ENCODE measurements at places on chromosomes 3 and 15. TPM values are rescaled to one million over a fixed set of nuclear protein-coding genes. Genes with fewer than 3 reads are reported as not detected.
A peak's percentile ranks its signal among the peaks of the same experiment; 100 is the strongest.

DNA sequence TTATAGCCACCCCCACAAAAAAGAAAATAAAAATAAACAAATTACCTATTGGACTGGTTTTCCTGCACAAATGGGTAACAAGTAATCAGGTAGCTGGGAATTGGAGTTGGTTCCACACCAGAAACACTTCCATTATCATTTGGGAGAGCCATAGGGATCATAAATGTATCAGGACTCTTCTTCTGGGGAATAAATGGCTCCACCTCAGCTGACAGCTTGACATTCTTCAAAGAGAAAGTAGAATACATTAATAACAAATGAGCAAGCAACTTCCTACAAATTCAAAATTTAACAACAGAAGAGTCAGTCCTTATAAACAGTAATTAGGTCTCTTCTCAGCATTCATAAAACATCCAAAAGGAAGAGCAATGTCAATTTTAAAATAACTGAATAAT is 8.7 kb downstream of the SECISBP2L start:
- ATAC-seq: no peak

The AADACL2 gene
- not detected for total RNA-seq

DNA sequence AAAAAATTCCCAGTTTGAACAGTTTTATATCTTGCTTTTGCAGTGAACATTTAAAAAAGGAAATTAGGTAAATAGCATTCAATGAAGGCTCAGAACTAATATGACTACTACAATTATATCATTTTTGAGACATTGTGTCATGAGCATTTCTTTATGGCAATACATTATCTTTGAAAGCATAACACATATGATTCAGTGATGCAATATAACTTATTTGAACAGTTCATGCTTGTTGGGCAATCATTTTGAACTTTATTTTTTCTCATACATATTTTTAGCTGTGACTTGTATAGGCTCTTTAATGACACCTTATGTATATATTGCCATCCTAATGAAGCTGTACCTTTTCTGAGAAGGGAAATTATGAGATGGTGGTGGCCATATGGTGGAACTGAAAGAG is 828.6 kb upstream of the NR2F2 start:
- no peak for ATAC-seq

DNA sequence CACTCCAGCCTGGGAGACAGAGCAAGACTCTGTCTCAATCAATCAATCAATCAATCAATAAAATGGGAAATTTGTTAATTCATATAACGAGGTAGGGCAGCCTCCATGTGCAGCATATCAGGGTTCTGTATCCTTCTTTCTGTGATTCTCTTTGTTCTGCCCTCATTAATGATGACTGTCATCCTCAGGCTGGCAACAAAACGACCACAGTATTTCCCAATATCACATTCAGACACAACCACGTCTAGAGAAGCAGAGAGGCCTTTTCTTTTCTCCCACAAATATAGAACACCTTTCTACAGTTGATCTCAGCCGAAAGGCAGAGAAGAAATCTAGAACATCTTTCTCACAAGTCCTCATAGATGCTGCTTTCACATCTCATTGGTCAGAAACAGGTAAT is 11.2 kb downstream of the CEP19 start:
- ATAC-seq: no peak

DNA sequence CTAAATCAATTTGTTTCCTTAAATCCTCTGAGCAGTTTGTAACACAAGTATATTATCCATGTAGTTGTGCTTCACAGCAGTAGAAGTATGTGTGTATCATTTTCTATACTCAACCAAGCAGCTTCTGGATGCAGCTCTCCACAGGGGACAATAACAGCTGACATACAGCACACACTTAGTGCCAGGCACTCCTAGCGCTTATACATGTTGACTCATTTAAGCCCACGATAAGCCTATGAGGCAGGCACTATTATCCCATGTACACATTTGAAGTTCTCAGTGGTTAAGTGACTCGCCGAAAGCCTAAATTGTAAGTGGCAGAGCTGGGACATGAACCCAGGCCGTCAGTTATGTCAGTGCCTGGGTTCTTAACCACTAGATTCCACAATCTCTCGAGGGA is 20.3 kb upstream of the LPP start:
- peak; percentile 90 for ATAC-seq

The PLAAT1 gene
- 7.4 TPM for total RNA-seq

The GOLGA8R gene
- total RNA-seq: 1.8 TPM

- ATAC-seq: no peak
Observed at GRCh38 chr15:94029495-94029894, 201.9 kb upstream of the MCTP2 start.

The ACOX2 gene
- total RNA-seq: 14.3 TPM

The CCR3 gene
- not detected for total RNA-seq

GRCh38 chr3:63128380-63128779 is 149.7 kb upstream of the SYNPR start:
- ATAC-seq: no peak

The SKOR1 gene
- 0.08 TPM for total RNA-seq

DNA sequence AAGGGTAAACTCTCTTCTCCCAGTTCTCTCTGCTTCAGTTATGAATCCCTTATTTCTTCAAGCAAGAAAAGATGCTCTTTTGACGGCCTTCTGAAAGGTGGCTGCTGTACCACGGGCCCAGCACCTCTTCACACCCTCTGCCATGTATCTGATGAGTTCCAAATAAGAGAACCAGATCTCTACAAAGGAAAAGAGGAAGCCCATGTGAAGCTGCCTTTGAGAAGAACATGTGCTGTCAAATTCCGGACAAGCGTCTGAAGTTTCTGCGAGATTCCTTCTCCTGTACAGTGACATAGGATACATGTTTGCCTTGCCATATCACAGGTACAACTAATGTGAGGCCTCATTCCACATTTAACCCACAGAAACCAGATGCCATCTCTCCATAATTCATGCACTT is 59.2 kb downstream of the SH3BP5 start:
- ATAC-seq: no peak

- peak; percentile 74 for ATAC-seq
Observed at GRCh38 chr3:50519471-50520089, 16.1 kb upstream of the CACNA2D2 start.

GRCh38 chr3:79351699-79352098 is 416.1 kb downstream of the ROBO1 start:
- peak; percentile 86 for ATAC-seq

The ZNF80 gene
- total RNA-seq: not detected

DNA sequence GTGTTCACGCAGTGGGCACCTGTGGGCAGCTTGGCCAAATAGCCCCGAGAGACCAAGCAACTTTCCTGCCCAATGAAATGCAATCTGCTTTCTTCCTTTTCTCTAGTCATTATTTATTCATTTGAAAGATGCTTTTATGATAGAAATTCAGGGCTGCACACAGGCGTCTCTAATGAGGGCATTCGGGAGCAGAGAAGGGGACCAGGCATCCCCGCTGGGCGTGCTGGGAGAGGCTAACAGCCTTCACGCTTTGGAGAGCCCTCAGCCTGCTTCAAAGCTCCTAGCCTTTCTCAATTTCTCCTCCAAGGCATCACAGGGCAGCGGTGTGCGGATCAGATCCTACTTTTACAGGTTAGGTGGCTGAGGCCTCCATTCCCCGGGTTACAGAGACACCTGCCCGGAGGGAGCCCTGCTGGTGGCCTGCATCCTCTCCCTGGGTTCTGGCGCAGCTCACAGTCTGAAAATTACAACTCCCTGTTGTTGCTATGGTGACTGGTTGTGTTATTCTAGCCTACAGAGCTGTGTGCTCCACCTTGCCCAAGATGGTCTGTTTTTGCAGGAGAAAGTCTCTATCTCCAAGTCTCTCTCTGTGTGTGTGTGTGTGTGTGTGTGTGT is 21.8 kb upstream of the KLF13 start:
- ATAC-seq: no peak

The CDCP1 gene
- 85.6 TPM for total RNA-seq

DNA sequence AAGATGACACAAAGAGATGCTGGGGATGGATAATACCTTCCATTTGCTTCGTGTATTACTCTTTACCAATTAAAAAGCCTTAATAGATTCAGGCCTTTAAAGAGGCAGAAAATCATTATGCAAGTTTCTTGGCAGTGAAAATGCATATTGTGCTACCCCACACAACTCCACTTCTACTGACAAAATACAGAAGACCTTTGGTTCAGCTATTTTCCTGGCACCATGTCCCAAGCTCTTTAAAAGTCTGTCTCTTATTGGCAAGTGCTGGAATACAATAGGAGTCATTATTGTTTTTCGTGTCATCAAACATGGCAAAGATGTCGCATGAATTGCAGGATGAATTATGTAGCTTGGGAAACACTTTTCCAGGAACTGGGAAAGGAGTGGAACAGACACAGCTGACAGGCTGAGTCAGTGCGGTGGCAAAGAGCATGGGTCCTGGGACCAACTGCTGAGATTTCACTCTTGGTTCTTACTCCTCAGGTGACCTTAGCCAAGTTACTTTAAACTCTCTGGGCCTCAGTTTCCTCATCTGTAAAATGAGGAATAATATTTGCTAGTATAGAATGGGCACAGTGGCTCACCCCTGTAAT is 5.5 kb upstream of the TSPAN3 start:
- ATAC-seq: no peak

DNA sequence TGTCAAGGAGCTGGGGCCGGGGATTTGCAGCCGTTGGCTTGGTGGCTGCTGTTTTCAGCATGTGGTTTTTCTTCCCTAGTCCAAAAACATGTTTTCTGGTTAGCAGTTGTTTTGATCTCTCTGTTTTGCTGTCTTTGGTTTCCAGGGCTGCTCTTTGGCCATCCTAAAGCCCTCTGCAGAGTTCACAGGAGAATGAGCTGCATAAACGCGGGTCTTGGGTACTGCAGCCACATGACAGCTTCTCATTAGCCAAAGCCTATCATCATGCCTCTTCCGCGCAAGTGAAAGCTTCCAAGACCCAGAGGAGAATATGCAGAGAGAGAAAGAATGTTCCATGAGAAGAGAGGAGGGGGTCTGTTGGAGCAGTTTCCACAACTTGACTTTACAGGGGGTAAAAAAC is 138.5 kb downstream of the NTRK3 start:
- no peak for ATAC-seq

DNA sequence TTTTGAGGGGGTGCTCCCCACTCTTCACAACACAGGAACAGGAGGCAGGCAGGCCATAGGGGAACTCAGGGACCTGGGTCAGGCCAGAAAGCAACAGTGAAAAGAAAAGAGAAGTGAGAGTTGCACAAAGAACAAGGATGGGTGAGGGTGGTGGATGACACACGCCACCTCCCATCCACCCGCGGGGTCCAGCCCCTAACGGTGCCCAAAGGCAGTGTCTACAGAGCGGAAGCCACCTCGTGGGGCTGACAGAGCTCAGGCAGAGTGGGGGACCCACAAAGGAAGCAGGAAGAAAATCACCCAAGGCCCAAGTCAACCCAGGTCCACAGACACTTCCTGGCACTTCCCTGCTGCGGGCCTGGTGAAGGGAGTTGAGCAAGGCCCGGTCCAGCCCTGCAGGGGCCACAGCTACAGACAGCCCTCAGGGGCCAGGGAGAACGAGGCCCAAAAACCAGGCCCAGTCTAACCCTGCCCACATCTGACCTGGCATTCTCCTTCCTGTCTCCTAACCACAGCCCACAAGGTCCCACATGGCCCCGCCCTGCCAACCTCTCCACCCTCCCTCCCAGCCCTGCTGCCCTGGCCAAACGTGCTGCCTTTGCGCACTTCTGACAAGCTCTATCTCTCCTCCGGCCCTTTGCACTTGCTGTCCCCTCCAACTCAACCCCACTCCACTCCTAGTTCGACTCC is 5.9 kb downstream of the NUP210 start:
- peak; percentile 79 for ATAC-seq

DNA sequence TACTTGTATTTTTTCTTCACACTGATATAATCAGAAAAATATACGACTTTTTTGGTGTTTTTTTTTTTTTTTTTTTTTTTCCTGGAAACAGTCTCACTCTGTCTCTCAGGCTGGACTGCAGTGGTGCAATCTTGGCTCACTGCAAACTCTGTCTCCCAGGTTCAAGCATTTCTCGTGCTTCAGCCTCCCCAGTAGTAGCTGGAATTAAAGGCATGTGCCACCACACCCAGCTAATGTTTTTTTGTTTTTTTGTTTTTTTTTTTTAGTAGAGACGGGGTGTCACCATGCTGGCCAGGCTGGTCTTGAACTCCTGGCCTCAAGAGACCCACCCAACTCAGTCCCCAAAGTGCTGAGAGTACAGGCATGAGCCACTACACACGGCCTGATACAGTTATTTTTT is 20.8 kb upstream of the DNAAF4 start:
- no peak for ATAC-seq

DNA sequence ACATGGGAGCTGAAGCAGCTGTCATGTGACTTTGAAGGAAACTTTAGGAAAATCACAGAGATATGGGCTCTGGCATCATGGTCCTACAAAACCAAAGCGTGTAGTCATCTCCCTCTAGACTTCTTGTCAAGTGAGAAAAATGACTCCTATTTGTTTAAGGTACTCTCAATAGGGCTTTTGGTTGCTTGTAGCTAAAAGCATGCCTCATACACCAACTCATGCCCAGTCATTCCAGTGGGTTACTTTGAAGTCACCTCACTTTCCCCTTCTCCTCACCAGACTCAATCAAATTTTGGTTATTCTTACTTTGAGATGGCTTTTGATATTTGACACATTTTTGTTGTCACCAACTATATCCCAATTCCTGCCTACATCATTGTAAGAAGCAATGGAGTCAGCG is 81.6 kb downstream of the BOC start:
- ATAC-seq: no peak

DNA sequence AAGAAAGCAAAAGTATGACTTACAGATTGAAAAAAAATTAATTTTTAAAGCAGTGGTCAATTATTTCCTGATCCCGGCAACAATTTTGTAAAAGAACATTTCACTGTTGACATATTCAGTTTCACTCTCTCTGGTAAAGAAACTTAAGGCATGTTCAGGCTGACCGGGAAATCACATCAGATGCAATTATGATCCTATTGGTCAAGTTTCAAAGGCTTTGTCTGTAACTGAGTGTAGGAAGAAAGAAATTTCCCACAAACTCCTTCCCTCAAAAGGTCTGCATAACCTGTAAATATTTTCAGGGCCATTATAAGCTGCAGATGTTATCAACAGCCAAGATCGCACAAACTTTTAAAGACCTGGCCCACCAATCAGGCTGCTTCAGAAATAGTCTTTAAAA is 205.4 kb upstream of the IGF1R start:
- no peak for ATAC-seq

GRCh38 chr15:67091071-67091979 is 25.9 kb downstream of the SMAD3 start:
- ATAC-seq: peak; percentile 76

DNA sequence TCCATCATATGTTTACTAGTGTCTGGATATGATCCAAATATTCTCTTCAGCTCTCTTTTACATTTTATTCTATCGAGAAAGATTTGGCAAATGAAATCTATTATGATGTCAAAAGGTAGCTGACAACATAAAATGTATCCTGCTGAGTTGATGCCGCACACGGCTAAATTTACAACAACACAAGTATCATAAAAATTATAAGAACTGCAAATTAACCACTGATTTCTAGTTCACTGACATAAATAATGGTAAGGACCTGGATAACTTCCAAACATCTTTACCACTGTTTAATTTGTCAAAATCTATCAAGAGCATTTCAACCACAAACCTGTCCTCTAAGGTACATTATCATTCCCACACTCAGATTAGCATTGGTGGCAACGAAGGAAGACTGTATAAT is 244.5 kb downstream of the FOXP1 start:
- ATAC-seq: no peak

DNA sequence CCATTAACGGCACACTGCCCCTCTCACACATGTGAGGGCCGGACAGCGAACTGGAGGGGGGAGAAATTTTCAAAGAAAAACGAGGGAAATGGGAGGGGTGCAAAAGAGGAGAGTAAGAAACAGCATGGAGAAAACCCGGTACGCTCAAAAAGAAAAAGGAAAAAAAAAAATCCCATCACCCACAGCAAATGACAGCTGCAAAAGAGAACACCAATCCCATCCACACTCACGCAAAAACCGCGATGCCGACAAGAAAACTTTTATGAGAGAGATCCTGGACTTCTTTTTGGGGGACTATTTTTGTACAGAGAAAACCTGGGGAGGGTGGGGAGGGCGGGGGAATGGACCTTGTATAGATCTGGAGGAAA is 1.5 kb downstream of the SOX2 start:
- no peak for ATAC-seq

Data from esophagus mucosa (tissue), 1 donor.